ENCODE measurements at places on chromosomes 6 and 20.

- DNase-seq, result peak; percentile 48
These were observed 13.5 kb downstream of the EPB41L1 start for GRCh38 chr20:36167902-36168503.

DNA sequence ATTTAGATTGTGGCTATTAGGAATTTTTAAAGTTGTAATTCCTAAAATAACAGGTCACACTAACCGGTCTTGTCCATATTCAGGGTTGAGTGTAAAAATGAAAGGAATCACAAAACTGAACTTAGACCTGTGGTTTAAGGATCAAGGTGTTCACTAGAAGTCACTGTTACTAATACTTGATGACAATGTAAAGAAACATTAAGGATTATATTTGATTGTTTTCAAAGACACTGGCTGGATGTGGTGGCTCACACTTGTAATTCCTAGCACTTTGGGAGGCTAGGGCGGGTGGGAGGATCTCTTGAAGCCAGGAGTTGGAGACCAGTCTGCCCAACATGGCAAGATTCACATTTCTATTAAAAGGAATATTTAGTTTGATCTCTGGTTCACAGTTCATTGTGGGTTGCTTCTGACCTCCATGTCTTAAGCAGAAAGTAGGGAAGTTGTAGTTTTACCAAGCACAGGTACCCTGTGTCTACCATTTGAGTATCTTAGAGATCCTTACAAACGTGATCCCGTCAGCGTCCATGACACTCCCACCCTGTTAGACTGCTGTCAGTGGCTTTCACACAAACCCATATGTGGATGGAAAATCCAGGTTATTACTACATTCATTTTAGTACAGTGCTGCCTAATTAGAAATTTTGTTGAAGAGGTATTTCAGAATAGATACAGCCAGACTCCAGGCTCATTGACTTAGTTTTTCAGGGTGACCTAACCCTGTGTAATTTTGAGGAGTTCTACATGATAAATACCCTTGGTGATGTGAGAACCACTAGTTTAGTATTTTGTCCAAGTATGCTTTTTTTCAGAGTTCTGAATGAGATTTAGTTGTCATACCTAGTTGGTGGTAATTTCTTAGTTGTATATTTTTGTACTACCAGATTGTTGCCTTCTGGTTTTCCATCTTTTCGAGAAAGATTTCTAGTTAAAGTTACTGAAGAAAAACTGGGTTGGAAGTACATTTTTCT lies 10.2 kb downstream of the SRSF3 start:
- DNase-seq, result no peak

DNA sequence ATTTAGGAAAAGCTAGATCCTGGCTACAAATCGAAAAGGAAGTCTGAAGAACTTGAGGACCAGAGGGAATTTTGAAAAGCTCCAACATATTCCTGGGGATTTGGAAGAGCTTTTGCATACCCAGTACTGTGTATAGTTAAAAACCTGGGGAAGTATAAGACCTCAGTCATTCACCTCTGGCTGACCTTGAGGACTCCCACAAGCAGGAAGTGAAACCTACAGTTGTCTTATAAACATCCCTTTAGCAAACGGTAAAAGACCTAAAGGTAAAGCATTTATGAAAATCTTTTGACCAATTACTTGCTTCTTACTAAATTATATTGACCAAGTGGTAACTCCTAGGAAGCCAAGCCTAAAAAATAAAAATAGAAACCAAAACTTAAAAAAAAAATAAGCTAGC lies 175.0 kb downstream of the HAO1 start:
- DNase-seq, result no peak

DNA sequence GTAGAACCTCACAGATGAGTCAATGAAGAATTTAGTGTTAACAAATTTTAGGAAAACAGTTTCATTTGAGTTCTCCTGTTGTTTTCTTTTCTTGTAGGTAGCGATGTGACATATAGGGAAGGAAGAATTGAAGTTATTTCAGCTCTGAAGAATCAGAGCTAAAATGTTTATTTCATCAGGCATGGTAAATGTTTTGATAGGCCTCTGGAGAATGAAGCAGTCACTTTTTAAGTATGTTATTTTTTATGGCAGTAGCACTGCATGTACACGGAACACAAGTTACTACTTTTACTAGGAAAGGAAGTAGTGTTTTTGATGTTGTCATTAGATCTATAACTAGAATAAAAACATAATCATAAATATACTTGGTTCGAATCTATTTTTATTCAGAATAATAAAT lies 1357.3 kb upstream of the CITED2 start:
- DNase-seq, result no peak

- no peak for DNase-seq
These were observed 5.9 kb downstream of the C6orf163 start for GRCh38 chr6:87350516-87350915.

GRCh38 chr6:156952401-156952800 lies 175.2 kb downstream of the ARID1B start:
- DNase-seq, result no peak

DNA sequence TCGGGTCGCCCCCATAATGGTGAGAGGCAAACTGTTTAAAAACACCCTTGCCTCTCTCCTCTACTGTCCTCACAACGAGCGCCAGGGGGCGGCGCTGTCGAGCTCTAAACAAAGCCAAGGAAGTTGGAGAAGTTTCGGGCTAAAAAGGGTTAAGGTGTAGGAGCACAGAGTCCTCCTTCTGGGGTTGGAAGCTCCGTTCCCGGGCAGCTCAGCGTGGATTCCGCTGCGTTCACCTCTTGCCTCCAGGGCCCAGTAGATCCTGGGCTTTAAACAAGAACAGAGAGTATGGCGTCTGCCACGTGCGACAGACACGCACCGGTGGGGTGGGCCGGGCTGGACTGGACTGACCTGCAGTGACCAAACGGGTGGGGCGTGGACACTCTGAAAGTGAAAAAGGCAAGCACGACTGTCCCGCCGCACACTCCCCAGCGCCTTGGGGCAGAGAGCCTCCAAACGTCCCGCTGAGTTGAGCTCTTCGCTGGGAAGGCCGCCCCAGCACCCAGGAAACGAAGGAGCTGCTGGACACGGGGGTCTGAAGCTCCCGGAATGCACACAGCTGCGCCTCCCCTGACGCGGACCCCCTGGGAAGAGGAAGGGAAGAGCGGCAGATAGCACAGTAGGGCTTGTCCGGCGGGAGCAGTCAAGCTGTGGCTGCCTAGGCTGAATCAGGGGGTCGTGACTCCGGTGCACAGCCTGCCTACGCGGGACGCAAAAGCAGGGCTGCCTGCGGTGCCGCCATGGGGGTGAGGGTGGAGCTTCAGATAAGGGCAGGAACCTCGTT lies 1.6 kb upstream of the THBD start:
- DNase-seq, result peak; percentile 82

- DNase-seq, result no peak
These were observed 42.3 kb upstream of the HMGCLL1 start for GRCh38 chr6:55621244-55621643.

Data from muscle of arm (tissue), 14 donors.